ENCODE measurements at places on chromosomes 4 and X.

- DNase-seq = no peak
Observed at GRCh38 chr4:159188646-159189045, 85.8 kb downstream of the RAPGEF2 start.

DNA sequence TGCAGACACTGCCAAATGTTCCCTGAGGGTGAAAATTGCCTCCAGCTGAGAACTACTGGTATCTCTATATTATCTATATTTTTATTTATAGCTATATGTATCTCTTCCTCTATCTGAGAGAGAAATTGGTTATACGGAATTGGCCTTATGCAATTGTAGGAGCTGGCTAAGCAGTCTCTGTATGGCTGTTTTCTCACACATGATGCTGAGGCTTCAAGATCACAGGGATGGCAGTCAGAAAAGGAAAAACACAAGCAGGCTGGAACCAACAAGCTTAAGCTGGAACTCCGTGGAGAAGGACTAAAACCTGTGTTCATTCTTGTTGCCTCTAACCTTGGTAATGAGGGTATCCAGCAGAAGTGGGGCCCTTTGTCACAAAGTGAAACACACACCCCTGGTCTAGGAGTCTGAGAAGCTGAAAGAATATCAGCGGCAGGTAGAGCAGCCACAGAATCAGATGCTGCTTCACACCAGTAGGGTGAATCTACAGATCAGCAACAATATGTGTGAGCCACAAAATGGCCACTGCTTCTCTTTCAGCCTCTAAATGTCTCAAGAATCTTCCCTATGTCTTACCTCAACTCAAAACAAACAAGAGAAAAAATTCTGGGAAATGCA lies 166.5 kb upstream of the PPP1R2C start:
- no peak for DNase-seq

DNA sequence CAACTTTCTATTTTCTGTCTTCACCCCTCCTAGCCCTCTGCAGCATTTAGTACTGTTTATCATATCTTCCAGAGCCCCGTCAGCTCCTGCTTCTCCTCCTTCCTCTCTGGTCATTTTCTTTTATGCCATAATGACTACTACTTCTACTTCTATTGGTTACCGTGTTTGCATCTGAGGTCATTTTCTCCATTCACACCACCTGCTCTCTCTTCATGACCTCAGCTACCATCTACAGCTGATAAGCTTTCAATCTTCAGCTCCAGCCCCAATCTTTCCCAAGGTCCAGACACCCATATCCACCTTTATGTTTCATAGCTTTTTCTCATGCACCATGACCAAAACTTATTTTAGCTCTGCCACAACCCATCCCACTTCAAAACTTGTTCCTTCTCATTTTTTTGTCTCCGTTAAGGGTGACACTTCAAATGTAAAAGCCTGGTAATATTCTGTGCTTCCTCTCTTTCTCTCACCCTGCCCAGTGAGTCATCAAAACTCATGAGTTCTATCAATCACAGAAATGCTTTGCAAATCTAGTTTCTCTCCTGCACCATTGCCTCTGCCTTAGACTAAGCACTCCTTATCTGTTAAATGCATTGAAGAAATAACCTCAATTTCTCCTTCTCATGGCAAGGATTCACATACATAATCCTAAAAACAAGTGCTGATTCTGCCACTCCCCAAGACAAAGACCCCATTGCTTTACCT lies 71.3 kb upstream of the IQCM start:
- no peak for DNase-seq

- peak; percentile 61 for DNase-seq
Observed at GRCh38 chr4:154049457-154050181, 260.7 kb upstream of the SFRP2 start.

DNA sequence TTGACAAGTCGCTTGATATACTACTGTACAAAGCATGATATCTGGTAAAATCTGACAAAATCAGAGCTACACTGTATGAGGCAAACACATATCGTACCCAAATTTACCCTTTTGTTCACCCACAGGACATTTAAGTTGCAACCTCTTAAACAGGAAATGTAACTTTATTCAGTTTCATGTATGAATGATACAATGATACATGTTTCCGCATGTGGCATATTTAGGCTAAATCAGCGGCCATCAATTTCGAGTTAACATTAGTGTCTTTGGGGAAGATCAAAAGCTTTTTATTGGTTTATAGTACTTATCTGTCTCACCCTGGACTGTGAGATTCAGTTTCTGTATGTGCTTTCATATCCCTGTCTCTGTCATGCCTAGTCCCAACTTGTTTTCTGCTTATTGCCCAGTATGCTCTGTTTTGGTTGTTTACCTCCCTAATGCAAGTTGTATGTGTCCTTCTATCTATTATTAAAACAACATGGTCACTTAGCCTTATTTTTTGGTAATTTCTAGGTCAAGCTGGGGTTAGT lies 97.3 kb upstream of the HPRT1 start:
- DNase-seq = no peak

GRCh38 chr4:56646341-56646740 lies 34.8 kb downstream of the HOPX start:
- no peak for DNase-seq

DNA sequence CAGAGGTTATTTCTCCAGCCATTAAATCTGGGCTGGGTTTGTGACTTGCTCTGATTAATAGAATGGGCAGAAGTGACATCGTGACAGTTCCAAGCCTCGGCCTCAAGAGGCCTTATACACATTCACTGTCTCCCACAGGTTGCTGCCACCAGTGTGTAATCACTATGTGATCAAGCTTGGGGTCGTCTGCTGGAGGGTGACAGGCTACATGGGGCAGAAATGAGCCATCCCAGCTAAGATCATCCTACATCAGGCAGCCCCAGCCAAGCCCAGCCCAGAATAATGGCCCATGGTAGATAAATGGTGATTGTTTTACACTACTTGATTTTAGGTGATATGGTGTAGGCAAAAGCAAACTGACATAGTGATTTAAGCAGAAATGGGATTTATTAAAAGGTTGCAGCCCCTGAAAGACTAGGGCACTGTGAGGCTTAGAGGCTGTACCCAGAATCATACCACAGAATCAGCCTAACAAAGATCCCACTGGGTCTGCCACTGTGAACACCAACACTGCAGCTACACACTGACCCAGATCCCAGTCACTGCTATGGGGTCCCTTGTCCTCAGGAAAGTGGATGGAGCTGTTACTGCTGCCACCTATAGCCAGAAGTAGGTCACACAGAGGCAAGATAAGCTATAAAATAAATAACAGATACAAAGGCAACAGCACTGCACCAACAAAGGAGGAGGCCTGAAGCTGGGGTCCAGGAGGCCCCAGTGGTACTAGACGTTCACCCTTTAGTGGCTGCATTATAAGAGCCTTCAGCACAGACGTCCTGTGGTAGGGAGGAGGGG lies 159.6 kb upstream of the RBPJ start:
- DNase-seq = no peak

- no peak for DNase-seq
Observed at GRCh38 chrX:132200976-132201375, 18.3 kb downstream of the RAP2C start.

DNA sequence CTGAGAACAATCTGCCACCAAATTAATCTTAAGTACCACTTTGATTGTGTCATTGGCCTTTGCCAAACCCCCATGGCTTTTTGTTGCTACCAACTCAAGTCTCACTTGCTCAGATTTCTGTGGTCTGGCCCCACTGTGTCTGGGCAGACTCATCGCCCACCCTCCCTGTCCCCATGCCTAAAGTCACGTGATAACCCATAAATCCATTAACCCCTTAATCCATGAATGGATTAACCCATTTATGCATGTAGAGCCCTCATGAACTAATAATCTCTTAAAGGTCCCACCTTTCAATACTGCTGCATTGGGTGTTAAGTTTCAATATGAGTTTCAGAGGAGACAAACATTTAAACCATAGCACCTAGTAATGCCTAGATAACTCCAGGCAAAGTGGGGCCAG lies 78.5 kb upstream of the BLTP1 start:
- DNase-seq = no peak

- no peak for DNase-seq
Observed at GRCh38 chr4:27007507-27007906, 146.9 kb downstream of the STIM2 start.

DNA sequence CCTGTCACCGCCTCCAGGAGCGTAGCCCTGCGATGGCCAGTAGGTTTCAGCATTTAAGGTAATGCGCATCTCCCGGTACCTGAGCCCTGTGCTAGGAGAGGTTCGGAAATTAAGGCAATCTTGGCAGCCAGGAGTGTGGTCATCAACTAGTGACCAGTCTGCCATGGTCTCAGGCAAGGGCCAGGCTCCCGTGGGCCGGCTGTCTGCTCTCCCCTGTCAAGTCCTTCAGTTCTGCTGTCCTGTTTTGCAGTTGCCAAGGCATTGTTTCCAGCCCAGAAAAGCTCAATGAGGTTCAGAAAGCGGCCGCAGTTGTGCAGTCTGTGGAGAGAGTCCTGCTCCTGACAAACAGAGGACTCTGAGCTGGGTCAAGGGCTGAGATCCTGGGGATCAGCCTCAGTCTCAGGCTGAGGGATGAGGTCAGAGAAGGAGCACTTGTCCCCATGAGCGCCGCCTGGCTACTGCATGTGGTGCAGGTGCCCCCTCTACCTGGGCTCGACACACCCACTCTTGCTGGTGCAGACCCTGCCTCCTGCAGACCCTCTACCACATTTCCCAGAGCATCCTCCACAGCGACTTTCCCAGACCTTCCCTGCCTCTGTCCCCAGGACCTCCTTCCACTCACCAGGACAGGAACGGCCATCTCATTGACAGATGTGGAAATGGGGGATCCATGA lies 53.4 kb upstream of the PSAPL1 start:
- no peak for DNase-seq
